NCI-H526 treated with DMSO at 0.1 percent for 48 hours (cell line): ENCODE measurements at places on chromosomes 16 and 17.
A peak's percentile ranks its signal among the peaks of the same experiment; 100 is the strongest.

GRCh38 chr17:58932956-58933355, 173.7 kb downstream of the TRIM37 start:
- DNase-seq: no peak

- no peak for DNase-seq
Measured at GRCh38 chr17:39167476-39167875, 1.5 kb upstream of the ARL5C start.

DNA sequence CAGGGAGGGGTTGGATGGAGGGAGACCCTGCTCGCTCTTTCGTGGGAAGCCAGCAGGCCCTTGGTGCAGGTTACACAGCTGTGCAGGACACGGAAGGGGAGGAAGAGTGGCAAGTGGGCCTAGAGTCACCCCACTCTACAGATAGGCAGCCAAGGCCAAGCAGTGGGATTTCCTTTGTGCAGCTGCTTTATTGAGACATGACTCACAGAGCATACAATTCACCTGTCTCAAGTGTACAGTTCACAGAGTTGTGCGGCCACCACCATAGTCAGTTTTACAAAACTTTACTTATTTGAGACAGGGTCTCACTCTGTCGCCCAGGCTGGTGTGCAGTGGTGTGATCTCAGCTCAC, 91.2 kb upstream of the CIBAR2 start:
- DNase-seq: no peak

- DNase-seq: no peak
Measured at GRCh38 chr16:29156511-29156910, 171.7 kb downstream of the LAT start.

DNA sequence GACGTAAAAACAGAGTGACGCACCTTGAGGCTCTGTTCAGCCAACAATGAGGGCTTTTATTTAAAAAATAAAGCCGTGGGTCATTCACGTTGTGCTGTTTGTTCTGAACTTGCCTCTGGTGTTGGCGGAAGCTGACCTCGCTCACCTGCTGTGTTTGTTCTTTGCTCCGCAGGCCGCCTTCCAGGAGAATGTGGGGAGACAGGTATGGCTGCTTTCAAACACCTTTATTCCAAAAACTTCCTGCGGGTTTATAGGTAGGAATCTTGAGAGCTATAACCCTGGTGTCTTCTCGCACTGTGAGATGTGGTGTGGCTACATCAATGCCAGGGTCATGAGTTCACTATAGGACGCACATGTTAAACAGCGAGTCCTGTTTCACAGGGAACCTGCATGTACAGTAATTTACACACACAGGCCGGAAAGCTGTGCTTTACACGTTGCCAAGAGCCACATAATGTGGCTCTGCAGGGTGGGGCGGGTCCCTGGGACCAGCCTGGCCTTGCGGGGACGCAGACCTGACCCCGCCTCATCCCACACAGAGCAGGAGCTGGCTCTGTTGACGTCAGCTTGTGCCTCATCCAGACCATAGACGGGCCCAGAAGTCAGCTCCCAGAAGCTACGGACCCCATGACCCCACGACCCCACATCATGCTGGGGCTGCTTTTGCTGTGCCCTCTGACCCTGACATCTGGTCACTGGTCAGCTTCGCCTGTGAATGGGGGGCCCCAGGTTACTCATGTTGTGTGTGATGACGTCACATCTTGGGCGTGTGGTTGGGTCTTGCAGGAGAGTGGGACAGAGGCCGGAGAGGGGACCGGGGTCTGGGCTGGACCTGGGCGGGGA, 49.9 kb upstream of the ZNF750 start:
- no peak for DNase-seq

DNA sequence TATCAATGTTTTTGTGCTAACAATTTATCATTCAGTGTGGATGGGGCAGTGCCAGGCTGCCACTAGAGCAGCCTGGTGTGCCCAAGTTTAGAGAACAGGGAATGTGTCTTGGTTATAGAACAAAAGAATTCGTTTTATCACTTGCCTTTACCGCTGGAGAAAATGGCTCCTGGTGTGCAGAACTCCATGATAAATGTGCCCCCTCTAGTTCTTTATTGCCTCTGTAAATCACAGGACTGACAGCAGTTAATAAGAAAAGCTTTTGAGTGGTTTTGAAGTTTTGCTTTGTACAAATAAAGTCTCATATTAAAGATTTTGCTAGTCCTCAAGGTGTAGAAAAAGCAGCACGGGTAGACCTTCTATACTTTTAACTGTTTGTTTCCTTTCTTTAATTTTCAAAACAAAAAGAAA, 28.2 kb upstream of the PSMD7 start:
- DNase-seq: no peak

DNA sequence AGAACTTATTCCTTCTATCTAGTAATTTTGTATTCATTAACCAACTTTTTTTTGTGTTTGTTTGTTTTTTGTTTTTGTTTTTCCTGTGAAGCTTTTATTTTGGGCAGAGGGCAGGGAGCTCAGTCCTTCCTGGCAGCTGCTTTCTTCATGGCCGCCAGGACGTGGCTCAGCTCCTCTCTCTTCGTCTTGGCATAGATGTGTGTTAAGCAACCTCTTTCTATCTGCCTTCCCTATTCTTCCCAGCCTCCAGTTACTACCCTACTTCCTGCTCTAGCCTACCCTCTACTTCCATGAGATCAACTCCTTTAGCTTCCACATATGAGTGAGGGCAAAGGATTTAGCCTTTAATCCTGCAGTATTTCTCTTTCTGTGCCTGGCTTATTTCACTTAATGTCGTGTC, 8.2 kb upstream of the BRD7 start:
- DNase-seq: no peak

DNA sequence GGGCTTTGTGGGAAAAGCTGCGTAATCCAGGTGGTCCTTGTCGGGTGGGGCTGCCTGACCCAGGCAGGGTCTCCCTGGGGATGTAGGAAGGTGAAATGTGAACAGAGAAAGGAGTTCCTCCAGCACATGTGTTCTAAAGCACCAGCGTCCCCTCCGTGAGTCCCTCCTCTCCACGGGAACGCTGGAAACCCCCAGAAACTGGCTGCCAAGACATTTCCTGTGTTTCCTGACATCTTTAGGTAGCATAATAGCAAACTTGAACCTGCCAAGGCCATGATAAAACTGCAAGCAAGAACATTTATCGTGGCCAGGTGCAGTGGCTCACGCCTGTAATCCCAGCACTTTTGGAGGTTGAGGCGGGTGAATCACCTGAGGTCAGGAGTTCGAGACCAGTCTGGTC, 12.6 kb upstream of the PYDC1 start:
- no peak for DNase-seq

DNA sequence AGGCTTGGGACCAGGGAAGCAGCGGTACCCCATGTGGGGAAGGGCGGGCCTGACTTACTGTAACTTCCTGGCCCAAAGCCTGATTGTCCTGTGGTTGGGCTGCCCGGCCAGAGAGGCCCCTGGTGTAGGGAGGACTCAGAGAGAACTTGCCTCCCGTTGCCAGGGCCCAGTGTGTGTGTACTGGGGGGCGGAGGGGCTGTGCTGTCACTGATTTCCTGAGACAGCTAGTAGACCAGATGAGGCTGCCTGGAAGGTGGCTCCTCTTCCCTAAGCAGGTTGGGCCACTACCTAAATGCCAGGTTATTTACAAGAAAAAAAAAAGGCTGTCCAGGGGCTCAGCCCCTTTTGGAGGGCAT, 16.7 kb downstream of the SOCS3 start:
- DNase-seq: no peak

DNA sequence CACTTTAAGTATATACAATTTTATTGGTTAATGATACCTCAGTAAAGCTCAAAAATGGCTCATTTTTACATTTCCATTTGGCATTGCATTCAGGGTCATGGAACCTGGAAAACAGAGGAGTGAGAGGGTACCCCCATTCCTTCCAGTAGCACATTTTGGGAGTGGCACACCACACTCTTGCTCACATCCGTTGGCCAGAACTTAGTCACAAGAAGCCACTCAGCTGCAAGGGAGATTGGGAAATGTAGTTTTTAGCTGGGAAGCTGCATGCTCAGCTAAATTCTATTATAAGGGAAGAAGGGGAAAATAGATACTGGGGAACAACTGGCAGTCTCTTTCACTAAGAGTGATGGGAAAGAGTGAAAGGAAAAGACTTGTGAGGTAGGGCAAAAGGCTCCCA, 102.5 kb upstream of the TMEM97 start:
- DNase-seq: no peak

DNA sequence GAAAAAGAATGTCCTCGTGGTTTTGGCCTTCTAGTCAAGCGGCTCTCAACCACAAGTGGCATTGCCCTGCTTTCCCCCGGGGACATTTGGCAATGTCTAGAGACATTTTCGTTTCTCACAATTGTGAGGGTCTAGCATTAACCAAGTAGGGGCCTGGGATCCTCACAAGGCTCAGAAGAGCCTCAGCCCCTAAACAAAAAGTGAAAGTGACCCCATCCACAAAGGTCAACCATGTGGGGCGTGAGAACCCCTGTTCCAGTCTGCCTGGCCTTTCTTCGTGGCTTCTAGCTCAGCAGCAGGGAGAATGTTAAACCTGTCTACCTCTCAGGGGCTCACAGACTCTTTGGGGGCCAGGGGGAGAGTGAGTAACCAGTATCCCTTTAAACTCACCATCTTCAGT, 4.8 kb upstream of the RPL38 start:
- no peak for DNase-seq

- no peak for DNase-seq
Measured at GRCh38 chr16:75502916-75503605, 7.8 kb upstream of the CHST6 start.

DNA sequence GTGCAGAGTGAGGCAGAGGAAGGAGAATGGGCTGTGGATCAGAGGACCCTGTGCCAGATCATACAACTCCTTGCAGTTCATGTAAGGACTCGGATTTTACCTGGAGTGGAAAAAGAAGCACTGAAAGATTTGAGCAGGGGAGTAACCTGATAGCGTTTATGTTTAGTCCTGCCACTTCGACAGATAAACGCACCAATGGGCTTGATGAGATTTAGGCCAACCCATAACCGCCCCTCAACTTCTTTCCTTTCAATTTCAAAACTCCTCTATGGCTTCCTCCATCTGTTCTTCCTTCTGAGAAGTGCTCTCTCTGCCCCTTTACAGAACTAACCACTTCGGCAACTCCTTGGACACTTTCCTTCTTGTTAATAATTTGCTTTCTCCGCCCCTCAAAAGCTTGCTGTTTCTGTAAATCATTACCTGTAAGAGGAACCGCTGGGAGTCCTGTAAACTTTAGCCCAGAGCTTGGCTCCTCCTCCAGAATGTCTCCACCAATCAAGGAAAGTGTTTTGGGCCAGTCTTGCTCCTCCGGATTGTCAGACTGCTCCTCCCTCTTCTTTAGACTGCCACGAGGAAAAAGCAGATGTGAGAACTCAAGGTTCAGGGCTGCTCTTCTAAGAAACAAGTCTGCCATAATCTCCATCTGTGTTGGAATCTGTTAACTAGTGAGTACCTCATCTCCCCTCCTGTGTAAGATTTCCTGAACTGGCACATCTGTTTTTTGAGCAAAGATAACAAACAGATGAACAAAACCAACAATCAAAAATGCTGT, at the start of gene ACSM3:
TSS of gene ACSM3 (plus strand) at position 554 of the 772 bp plus-strand sequence. CDS start 6,021 bp downstream, outside the sequence.
- DNase-seq: no peak

DNA sequence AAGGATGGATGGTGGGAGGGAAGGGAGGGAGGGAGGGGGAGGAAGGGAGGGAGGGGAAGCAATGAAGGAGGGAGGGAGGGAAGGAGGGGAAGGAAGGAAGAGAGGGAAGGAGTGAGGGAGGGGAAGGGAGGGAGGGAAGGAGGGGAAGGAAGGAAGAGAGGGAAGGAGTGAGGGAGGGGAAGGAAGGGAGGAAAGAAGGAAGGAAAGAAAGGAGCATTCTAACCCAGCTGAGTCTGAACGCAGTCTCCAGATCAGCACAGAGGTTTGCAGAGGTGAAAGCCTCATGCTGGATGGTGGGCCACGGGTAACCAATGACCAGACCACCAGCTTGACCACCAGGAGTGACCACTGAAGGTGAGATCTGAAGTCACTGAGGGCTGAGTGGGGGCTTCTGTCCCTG, 18.6 kb downstream of the CCL17 start:
- no peak for DNase-seq

DNA sequence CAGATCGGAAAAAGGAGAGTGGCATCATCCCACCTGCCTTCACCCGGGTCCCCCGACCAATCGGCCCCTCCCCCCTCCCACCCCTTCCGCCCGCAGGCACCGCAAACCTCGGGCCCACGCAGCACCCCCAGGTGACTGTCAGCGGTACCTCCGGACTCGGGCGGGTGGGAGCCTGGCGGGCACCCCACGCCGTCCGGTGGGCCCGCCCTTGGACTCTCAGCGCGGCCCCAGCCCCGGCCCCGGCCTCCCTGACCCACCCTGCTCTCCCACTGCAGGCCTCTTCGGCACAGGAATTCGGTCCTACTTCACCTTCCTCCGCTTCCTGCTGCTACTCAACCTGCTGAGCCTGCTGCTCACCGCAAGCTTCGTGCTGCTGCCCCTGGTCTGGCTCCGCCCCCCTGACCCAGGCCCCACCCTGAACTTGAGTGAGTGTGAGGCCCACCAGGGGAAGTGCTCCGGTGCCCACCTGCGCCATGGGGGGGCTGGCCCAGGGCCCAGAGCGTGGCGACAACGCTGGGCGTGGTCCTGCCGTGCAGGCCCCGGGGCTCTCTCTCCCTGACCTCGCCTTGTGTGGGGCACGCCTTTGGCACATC, 1.6 kb downstream of the TMC8 start:
- DNase-seq: peak; percentile 20

GRCh38 chr17:16273499-16273898, 56.5 kb downstream of the PIGL start:
- DNase-seq: no peak

- no peak for DNase-seq
Measured at GRCh38 chr16:21101631-21102420, 48.8 kb downstream of the DNAH3 start.
